Right forelimb (tissue), 1 donor: ENCODE measurements at places on chromosomes 5 and 9.
A peak's percentile ranks its signal among the peaks of the same experiment; 100 is the strongest.

DNA sequence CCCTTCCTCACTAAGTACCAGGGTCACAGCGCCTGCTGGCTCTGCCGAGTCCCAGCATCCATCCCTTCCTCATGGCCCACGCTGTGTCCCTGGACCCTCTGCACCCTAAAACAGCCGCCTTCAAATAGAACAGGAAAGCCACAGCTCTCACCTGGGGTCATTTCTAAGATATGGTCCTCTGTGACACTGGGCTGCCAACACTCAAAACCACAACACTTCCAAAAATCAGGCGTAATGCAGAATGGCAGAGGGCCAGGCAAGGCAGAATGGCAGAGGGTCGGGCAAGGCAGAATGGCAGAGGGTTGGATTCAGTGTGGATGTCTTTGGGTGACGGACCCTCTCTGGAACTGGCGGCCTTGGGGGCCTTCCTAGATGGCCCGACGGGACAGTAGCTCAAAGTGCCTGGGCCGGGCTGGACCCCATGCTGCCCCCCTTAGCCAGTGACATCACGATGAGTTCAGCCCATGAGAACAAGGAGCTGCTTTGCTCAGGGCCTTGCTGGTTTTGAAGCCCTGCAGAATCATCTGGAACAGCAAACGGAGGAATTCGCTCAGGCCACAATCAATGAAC, 35.3 kb downstream of the ZDHHC11B start:
- DNase-seq: peak; percentile 13

DNA sequence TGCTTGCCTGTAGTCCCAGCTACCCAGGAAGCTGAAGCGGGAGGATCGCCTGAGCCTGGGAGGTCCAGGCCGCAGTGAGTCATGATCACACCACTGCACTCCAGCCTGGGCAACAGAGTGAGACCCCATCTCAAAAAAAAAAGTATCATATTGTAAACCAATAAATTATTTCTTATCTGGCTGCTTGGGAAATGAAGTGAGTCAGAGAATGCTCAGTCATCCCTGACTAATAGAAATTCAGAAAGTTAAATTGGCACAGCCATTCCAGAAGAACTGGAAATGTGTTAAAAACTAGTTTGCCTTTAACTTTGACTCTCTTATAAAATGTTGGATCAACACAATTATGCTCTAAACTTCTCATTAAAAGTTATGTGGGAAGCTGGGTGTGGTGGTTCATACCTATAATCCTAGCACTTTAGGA, 9.8 kb upstream of the GNE start:
- DNase-seq: no peak

DNA sequence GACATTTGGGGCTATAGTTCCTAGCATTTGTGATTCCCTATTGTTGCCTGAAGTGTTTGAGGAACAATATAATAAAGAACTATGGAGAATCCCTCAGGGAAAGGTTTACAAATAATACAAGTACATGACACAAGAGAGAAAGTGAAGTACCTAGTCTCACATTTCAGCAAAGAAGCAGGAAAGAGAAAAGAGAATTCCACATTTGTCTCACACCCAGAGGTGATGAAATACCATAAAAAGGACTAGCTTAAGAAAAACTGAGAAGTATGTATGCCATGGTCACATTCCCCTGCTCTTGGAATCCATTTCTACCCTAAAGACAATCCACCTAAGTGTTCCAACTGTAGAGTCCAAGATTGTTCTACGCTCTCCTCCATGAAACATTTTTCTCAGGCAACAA, 79.0 kb upstream of the TARS1 start:
- no peak for DNase-seq

DNA sequence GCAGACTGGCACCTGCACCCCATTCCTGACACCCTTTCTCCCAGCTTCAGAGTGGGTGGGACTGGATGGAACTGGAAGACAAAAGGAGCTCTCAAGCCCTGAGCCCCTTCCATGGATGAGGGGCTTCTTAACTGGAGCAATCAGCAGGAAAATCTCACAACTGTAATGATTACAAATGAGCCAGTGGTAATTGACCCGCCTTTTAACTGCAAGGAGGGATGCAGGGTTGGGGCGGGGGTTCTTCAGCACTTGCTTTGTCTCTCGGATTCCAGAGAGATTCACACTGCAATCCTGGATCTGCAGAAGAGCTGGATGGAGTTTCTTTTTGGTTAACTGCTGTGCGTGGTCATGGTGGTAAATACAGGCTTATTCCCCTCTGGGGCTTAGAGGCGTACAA, 160.1 kb upstream of the SHB start:
- no peak for DNase-seq

- no peak for DNase-seq
Measured at GRCh38 chr9:122263699-122264349, 816 bp downstream of the RBM18 start.

- no peak for DNase-seq
Measured at GRCh38 chr5:17794815-17795214, 160.6 kb downstream of the TAF11L14 start.

GRCh38 chr9:90107040-90107725, 502.4 kb downstream of the GADD45G start:
- DNase-seq: peak; percentile 72

GRCh38 chr9:86356871-86357866, 3.0 kb upstream of the TUT7 start:
- no peak for DNase-seq
